ENCODE measurements at places on chromosomes 12 and 14.

GRCh38 chr12:106455111-106455510 lies 97.6 kb downstream of the POLR3B start:
- DNase-seq, result no peak

DNA sequence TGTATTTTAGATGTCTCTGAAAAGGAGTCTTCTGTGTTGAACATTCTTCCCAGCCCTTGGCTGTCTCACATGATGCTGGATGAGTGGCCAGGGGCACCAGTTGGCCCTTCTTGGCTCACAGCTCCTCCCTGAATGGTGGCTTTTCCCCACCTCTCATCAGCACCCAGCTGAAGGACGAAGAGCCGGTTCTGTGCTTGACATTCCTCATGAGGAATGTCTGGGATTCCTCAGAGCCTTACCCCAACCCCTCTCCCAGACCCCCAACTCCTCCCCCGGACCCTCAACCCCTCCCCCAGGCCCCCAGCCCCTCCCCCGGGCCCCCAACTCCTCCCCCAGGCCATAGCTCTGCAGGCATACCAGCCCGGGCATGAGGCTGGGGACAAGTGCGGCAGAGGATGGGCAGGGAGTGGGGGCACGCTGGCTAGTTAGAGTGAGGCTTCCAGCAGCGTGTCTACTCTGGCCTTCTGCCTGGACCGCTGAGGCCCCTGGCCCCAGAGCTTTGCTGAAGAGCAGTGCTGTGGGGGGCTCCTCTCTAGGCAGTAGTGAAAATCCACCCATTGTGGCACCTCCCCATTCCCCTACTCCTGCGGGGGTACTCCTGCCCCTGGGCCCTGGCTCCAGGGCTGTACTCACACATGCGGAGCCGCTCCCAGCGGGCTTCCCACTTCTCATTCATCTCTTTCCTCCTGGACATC lies 64.3 kb downstream of the PLEKHG3 start:
- no peak for DNase-seq

- DNase-seq, result no peak
Measured at GRCh38 chr14:99968191-99968920, 96.9 kb upstream of the EVL start.

DNA sequence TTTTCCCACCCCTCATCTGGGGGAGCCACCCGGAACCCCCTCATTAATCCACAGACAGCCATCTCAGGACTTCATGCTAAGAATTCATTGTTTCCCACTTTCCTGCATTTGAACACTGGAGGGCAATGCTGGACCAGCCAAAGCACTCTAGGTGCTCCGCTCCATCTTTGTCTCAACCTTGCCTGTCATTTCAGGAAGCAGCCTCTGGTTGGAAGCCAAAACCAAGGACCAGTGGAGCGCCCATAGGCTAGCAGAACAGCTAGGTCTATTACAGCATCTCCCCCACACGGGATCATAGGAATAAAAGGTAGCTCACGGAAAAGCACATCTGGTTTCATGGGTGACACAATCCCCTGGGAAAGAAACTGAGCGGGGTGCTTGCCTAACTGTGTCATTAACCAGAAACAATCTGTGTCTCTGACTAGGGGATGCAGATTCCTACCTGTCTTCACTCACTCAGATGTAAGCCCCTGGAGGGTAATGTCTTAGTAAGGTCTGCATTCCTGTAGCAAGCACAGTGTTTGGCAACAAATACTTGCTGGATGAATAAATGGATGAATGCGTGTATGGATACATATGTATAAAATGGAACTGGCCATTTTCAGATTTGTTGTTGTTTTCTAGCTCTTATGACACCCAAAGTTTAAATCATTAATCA lies 197.0 kb downstream of the DAD1 start:
- DNase-seq, result no peak

GRCh38 chr12:113482334-113482733 lies 10.7 kb upstream of the LHX5 start:
- DNase-seq, result no peak

- no peak for DNase-seq
Measured at GRCh38 chr12:120324841-120325417, 2.6 kb downstream of the PLA2G1B start.

DNA sequence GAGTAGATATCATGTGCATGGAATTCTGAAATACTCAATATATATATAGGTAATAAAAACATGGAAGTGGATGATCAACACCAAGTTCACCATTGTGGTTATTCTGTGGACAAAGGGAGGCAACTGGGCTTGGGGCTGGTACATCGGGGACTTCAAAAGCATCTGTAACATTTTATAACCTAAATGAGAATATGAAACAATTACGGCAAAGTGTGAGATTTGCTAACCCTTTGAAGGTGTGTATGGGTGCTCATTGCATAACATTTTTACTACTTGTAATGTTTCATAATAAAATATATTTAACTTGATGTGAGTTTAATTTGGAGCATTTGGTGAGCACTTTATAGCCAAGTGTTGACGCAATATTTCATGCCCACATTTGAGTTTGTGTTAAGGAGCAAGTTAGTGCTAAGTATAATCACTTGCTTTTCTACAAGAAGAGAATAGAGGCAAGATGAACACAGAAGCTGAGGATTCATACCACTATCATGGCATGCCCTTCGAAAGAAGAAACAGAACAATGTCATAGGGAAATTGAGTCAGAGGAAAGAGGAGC lies 109.3 kb downstream of the NTN4 start:
- no peak for DNase-seq

- DNase-seq, result no peak
Measured at GRCh38 chr12:67091204-67091603, 178.0 kb upstream of the CAND1 start.

DNA sequence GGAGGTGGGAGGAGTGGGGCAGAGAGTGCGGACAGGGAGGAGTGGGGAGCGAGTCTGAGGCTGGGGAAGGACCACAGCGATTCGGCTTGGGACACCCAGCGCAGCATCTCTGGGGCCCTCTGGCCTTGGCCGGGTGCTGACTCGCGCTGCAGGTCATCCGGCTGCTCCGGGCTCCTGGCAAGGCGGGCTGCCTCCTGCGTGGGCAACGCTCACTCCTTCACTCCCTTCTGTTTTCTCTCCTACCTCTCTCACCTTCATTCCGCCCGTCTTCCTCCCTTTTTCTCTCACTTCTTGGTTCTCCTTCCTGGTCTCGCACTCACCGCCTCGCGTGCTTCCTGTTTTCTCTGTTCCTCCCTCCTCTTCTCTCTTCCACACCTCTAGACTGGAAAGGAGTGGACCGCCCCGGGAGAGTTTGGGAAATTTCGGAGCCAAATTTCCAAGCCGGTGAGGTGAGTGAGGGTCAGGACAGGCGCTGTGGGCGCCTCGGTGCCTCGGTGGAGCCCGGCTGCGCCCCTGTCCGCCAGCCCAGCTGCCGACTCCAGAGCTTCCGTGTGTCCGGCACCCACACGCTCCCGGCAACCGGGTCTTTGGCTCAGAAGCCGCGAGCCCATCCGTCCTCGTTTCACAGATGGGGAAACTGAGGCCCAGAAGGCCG lies 86.7 kb downstream of the B4GALNT3 start:
- DNase-seq, result no peak

GRCh38 chr14:94383777-94384176 lies 4.6 kb downstream of the SERPINA1 start:
- DNase-seq, result no peak

GRCh38 chr12:388541-389141 lies 479 bp downstream of the KDM5A start:
- DNase-seq, result no peak

DNA sequence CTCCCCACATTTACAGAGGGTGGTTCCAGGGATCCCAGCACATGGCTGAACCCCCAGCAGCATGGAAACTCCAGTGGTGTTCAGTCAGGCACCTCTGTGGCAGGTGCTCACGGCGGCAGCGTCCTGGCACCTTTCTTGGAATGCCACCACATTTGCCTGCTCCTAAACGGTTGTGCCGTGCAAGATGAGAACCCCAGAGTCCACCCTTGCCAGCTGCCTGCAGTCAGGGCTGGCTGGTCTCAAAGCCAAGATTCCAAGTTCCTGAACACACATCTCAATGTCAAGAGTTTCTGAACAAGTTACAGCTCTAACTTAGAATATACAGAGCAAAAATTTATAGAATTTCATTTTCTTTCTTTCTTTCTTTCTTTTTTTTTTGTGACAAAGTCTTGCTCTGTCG lies 38.7 kb downstream of the DDX51 start:
- no peak for DNase-seq

- no peak for DNase-seq
Measured at GRCh38 chr14:101066826-101067510, 163.4 kb upstream of the RTL1 start.

DNA sequence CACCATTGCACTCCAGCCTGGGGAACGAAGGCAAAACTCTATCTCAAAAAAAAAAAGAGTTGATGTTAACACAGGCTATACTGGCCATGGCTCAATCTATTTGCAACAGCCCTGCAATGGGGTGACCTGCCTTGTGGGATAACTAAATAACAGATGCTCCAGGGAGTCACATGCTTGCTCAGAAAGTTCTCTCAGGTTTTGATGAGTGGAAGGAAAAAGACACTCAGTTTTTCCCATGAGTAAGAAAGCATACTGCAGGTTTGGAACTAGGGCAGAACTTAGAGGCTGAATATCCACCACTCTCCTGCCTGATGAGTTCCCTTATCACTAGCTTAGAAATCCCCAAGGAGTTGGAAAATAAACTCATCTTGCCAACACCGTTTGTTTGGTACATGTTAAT lies 16.9 kb downstream of the WSB2 start:
- DNase-seq, result no peak

DNA sequence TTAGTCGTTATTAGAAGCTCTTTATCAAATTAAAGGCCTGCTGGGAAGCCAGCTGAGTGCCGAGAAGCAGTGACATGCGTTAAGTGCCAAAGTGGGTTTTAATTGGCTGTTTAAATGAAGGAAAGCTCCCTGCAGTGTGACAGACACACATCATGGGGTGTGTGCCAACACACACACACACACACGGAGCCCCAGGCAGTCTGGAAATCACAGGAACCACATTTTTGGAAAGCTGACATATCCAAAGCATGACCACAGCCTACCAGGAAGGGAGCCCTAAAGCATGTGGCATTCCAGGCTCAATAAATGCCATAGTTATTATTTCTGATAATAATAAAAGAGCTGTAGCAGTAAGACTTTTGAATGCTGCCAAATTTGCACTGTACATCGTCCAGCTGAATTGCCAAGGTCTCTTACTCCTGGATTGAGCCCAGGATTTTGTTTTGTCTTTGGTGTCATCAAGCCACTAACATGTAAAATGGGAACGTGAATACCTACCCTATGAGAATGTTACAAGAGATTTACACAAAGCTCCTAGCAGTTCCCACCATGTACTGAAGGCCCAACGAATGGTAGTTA lies 135.1 kb downstream of the TMEM30B start:
- DNase-seq, result no peak

DNA sequence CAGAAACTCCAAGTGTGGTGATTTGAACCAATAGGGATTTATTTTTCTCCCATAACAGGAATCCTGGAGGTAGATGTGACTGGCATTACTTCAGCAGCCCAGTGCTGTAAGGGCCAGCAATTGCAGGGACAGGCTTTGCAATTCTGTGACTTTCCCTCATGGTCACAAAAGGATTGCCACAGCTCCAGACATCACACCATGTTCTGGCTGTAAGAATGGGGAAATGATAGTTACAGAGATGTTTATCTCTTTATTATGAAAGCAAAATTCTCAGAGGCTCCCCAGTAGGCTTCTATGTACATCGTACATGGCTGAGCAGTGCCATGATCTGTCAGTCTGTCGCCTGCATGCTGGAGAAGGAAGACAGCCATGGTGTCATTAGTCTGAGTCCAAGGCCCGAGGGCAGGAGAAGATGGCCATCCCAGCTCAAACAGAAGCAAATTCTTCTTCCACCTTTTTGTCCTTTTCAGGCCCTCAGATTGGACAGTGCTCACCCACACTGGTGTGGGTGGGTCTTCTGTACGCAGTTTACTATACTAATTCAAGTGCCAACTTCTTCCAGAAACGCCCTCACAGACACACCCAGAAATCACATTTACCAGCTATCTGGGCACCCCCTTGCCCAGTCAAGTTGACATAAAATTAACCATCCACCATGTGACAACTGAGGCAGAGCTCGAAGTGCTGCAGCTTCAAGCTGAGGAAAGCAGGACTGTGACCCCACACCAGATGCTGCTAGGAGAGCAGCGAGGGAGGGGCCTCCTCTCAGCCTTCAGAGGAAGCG lies 17.2 kb downstream of the ZBTB42 start:
- no peak for DNase-seq

DNA sequence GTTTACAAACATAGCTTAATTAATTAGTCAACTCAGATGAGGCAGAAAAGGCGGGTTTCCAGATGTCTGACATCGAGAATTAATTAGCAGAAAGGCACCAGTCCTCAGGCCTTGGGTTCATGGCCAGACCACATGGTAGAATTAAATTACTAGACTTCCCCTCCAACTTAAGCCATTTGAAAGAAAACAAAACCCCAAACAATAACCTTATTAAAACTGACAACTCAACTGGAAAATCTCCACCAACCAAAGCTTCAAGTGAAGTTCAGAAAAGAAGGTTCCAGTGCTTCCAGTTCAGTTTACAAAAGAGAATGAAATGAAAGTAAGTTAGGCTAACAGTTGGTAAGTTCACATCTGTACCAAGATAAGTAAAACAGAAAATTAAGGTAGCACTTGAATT lies 349.5 kb downstream of the GRIN2B start:
- DNase-seq, result no peak

DNA sequence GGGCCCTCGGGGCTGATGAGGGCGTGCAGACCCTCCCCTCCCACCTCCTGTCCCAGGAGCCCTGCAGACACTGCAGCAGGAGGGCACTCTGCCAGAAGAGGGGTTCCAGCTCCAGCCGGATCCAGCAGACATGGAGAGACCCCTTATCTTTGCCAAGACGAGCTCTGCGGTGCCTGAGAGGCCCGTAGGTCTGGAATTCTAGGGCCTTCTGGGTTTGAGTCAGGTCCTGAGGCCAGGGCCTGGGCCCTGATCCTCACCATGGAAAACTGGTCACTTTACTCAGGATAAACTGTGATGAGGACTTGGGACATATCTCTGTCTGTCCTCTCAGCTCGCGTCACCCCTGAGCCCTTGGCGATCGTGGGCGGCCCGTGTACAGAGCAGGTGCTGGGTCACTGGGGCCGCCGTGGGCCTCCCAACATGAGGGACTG lies 13.8 kb downstream of the MEG3 start:
- DNase-seq, result no peak

- no peak for DNase-seq
Measured at GRCh38 chr14:49505041-49505766, 81.0 kb downstream of the RPS29 start.

- DNase-seq, result no peak
Measured at GRCh38 chr14:61268812-61269211, 12.3 kb downstream of the TMEM30B start.
